ENCODE measurements at places on chromosomes 2 and 18. TPM values are rescaled to one million over a fixed set of nuclear protein-coding genes. Genes with fewer than 3 reads are reported as not detected.

DNA sequence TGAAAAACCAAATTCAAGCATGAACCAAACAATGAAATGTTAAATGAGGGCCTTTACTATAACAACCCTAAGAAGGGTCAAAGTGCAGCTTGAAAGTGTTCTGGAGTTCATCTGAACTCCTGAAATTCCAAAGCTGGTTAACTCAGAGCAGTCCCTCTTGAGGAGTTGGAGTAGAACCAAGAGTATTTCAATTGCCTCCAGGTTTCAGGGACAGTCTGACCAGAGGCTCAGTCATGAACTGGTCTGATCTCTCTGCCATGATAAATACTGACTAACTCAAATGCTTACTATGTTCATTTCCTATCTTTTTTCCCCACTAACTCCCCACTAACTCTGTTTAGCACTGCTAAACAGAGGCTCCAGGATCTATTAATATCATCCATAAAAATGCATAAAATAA is 2.7 kb downstream of the STARD7 start:
- DNase-seq, result no peak

DNA sequence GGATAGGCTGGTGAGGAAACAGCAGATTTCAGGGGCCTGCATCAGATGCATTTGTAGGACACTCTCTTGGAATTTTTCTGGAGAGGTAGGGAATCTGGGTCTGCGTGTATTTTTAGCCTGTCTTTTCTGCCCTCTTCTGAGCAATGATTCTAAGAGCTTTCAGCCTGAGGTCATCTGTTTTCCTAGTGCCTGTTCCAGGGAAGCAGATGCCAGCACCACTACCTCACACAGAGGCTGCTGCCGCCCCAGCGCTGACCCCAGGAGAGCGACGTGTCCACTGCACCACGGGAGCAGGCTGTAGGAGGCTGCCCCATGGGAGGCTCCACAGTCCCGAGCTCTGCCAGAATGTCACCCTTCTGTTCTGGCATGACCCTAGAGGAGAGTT is 316.5 kb downstream of the CYP26B1 start:
- DNase-seq, result no peak

DNA sequence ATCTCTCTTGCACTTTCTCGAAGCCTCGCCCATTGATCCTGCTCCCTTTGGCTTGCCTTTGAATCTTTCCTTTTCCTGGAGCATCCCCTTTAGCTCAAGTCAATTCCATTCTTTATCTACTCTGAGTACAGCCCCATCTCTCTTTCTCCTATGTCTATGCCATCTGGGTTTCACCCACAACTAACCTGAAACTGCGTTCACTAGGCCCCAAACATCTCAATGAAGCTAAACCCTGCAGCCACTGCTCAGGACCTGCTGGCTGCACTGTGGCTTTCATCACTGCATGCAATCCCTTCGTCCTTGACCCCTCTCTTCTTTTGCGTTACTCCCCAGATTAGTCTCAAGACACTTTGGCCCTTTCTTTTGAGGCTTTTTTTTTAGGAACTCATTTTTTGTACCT is 81.6 kb upstream of the CYRIA start:
- no peak for DNase-seq

The WIPF1 gene
- 357 TPM for total RNA-seq

DNA sequence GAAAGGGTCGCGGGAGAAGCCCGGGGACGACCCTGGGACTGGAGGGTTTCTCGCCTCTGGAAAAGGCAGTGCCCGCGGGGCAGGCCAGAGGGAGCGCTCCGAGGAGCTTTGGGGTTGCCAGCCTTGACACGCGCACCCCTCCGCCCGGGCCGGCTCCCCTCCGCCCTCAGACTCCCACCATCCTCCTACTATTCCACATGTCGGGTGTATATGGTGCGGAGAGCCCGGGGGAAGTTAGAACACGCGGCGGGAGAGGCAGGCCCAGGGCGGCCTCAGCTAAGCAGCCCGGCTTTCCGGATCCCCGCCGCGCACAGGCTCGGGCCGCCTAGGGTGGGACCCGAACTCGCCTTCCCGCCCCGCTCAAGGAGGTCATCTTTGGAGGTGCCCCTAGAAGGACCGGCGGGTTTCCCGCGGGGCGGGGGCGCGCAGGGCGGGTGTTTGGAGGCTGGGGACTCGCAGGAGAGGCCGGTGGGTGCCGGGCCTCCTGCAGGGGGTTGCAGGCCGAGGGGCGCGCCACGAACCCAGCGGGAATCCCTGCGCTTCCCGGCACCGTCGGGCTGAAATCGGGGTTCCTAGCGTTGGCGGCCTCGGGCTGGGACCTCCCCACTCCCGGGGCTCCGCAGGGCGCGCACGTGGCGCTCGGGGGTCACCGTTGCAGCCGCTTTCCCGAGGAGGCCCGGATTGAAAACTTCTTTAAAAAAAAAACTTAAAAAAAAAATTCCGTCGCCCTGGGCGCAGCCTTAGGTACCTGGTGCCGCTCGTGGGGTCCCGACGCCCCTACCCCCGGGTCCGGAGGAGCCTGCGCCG is 3.7 kb downstream of the NFATC1 start:
- DNase-seq, result peak; percentile 44

The LCT gene
- total RNA-seq, result 0.34 TPM

- DNase-seq, result no peak
Observed at GRCh38 chr2:141118836-141119235, 1012.0 kb downstream of the LRP1B start.

- DNase-seq, result no peak
Observed at GRCh38 chr2:134173338-134174016, 80.4 kb upstream of the MGAT5 start.

The BBS5 gene
- 2.2 TPM for total RNA-seq

DNA sequence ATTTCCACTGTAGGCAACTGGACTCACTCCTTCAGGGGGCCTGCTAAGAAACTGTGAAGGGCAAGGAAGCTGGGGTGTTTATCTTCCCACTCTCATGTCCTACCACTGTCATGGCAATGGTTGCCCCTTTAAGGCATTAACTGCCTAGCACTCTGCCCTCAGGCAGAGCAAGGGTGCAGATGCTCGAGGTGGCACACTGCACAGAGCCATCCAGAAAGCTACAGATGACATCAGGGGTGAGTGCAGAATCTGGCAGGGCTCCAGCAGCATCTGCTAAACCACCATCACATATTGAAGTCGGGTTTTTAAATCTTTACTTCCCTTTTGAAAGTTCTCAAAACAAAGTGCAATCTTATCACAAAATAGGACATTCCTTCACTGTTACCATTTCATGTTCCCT is 75.4 kb downstream of the RAPGEF4 start:
- DNase-seq, result no peak

The ASPRV1 gene
- 0.74 TPM for total RNA-seq

- DNase-seq, result no peak
Observed at GRCh38 chr2:206915121-206915520, 24.2 kb upstream of the CPO start.

GRCh38 chr18:3649135-3649632 is 199.2 kb downstream of the TGIF1 start:
- no peak for DNase-seq
